ENCODE measurements at places on chromosomes 4 and X.

- no peak for DNase-seq
Observed at GRCh38 chr4:84878090-84878489, 88.4 kb downstream of the WDFY3 start.

- no peak for DNase-seq
Observed at GRCh38 chr4:80008971-80009370, 64.1 kb downstream of the ANTXR2 start.

GRCh38 chrX:16431266-16431665 lies 218.7 kb upstream of the S100G start:
- DNase-seq = no peak

GRCh38 chr4:128606173-128606572 lies 203.3 kb upstream of the JADE1 start:
- no peak for DNase-seq

- no peak for DNase-seq
Observed at GRCh38 chr4:3874028-3874415, 107.8 kb downstream of the ADRA2C start.

DNA sequence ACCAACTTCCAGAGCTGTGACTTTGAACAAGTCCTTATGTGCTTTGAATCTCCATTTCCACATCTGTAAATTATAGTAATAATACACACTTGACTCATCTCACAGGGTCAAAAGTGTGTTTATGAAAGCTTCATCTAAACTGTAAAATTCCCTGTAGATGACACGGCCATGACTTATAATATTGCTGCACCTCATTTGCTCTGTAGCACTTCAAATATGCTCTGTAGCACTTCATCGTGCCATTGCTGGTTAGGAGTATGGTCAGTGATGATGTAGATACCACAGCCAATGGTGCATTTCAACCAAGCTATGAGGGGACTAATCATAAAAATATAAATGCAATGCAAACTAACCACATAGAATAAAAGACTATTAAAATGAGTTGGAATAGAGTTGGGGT lies 318.6 kb downstream of the ANK2 start:
- DNase-seq = no peak

- no peak for DNase-seq
Observed at GRCh38 chr4:184587221-184587620, 62.0 kb downstream of the CASP3 start.

DNA sequence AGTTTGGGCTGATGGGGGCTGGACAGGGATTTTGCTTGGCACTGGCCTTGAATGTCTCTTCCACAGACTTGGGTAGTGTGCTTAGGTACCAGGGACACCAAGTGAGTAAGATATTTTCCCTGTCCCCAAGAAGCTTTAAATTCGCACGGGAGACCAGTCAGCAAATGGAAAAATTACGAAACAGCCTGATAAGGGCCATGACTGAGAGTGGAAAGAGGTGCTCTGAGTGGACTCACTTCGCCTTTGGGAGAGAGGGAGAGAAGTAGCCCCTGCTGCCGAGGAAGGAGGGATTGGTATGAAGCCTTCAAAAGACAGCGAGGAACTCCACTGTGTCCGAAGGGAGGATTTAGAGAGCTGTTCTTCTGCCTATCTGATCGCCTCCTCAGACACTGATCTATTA lies 2.6 kb downstream of the LSM6 start:
- DNase-seq = no peak

DNA sequence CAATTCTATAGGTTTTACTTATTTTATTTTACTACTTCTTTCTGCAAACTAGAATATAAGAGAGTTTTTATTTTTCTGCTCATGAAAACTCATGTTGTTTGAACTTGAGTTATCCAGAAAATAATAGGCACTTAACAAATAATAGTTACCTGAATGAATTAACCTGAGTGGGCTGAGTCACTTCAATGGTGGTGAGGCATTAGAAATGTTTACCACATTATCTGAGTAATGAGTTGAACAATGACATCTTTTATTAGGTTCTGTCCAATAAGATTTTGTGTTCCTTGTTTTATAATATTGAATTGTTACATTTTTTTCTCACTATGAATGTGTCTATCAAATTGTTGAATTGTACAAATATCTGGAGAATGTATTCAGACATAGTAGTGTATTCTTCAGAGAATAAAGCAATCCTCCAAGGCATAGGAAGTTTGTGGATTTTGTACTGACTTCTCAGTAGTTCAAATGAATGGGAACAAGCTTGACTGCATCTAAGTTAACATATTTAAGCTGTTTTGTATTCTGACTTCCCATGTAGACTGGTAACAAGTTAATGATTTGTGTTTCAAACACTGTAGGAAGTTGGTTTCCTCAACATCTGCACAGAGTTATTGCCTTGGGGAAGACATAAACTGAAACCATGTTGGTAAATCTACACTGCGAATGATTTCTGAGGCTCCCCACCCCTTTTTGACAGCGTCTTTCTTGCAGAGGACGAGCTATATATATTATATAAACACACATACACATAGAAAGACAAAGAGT lies 1808.9 kb upstream of the TENM3 start:
- DNase-seq = no peak

- DNase-seq = no peak
Observed at GRCh38 chrX:119247702-119248101, 11.6 kb downstream of the PGRMC1 start.

All from activated T-helper 9 cell treated with anti-CD3 and anti-CD28 coated beads, Interleukin-2, amount 50 U/mL, for 16 hours (primary cell).